ENCODE measurements at places on chromosomes 6 and 20. TPM values are rescaled to one million over a fixed set of nuclear protein-coding genes. Genes with fewer than 3 reads are reported as not detected.

The FRK gene
- 6.7 TPM for total RNA-seq

The FAM135A gene
- total RNA-seq, result 18.0 TPM

The CASS4 gene
- 0.92 TPM for total RNA-seq

The CDK5RAP1 gene
- 20.8 TPM for total RNA-seq

Measured in heart right ventricle (tissue), 16 donors.